Muscle of leg (tissue), 16 donors: ENCODE measurements at places on chromosomes 11 and 22. TPM values are rescaled to one million over a fixed set of nuclear protein-coding genes. Genes with fewer than 3 reads are reported as not detected.

DNA sequence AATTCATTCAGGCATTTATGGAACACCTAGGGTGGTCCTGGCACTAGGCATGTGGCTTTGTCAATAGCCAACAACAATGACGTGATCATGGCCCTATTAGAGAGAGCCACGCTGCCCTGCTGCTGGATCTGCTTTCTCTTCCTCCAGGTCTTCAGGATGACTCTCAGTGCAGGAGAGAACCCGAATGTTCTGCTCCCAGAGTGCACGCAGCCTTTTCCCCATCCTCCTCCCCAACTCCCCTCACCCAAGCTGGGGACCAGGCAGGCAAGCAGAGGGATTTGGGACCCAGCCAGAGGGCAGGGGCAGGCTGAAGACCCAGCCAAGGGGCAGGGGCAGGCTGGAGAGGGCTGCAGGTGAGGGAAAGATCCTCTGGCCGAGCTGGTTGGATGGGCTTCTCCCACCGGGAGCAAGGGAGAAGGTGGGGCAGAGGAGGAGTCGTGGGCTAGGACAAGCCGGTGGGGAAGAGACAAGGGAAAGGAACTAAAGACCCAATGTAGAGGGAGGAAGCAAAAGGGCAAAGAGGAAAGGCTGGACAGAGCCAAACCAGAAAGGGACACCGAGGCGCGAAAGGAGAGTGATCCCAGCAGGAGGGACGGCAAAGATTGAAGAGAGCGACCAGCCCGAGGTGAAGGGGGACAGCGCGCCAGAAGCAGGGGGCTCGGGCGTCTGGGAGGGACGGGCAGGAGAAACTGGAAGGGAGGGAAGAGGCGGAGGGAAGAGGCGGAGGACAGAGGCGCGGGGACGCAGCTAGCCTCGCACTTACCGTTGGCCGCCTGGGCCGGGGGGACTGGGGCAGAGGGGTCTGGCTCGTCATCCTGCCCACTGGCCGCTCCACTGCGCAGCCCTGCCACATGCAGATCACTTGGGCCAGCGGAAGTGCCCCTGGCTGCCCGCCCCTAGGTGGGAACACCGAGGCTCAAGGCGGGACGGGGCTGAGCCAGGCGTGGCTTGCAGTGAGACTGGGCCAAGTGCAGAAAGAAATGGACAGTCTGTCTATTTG is at the start of gene KCTD14:
Gene KCTD14, minus strand, starts transcription at position 880 of the 1,000 bp plus-strand sequence. Its CDS starts 27 bp downstream, at position 853.
- H3K36me3 ChIP-seq = no peaks in the 10 kb centered on the region
- DNase-seq = peak; percentile 35
- H3K4me1 ChIP-seq = peaks cover 3% of the 10 kb centered on the region
- H3K27me3 ChIP-seq = no peaks in the 10 kb centered on the region
- H3K27ac ChIP-seq = no peak within 1 kb of the TSS

DNA sequence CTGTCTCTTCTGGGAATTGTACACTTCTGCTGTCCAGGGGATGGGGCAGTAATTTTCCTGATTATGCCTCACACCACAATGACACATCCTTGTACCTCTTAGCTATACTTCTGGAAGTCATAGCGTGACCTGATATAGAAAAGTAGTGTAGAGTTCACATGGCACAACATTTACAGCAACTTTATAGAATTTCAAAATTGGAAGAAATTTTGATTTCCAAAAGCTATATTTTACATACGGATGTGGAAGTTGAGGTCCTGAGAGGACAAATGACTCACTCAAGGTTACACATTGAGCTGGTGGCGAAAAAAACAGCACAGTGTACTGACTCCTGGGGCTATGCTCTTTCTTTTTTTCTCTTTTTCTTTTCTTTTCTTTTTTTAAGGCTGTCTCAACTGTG is 6.3 kb upstream of the CYP2R1 start:
- no peak overlapping the region for H3K4me3 ChIP-seq
- no peaks in the 10 kb centered on the region for H3K27me3 ChIP-seq
- H3K36me3 ChIP-seq = no peaks in the 10 kb centered on the region
- H3K27ac ChIP-seq = no peak overlapping the region
- DNase-seq = no peak

DNA sequence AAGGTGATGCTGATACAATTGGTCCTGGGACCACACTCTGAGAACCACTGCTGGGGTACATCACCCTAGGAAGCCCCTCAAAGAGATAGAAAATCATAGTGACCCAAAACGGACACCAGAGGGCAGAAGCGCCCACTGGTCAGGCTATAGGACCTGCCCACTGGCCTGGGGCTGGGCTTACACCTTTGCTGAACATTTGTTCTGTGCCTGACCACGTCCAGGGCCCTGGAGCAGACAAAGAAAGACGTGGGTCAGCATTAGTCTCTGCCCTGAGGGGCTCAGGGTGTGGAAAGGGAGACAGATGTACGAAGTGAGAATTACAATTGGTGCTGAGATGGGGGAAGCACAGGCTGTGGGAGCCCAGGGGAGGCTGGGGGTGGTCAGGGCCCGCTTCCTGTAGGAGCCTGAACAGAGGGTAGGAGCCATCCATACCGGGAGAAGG is 14.4 kb upstream of the SERPINH1 start:
- H3K36me3 ChIP-seq = no peaks in the 10 kb centered on the region
- peaks cover 11% of the 10 kb centered on the region for H3K4me1 ChIP-seq
- H3K27me3 ChIP-seq = no peaks in the 10 kb centered on the region
- no peak overlapping the region for H3K4me3 ChIP-seq
- H3K27ac ChIP-seq = no peak overlapping the region
- peak; percentile 84 for DNase-seq

DNA sequence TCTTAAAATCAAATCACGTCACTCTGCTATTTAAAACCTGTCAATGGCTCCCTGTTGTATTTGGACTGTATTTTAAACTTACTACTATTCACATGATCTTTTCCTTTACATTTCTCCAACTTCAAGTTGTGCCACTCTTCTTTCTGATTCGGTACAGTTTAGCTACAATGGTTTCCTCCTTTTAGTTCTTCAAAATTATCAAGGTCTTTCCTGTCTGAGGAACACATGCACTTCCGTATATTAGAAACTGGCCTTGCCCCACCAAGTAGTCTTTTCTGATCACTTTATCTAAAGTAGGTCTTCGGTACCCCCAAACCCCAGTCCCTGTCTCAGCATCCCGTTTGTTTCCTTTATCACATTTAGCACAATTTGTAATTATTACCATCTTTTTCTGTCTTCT is 81.8 kb downstream of the MTMR3 start:
- no peaks in the 10 kb centered on the region for H3K27me3 ChIP-seq
- H3K27ac ChIP-seq = no peak overlapping the region
- no peaks in the 10 kb centered on the region for H3K4me1 ChIP-seq
- no peaks in the 10 kb centered on the region for H3K36me3 ChIP-seq
- no peak overlapping the region for H3K4me3 ChIP-seq
- no peak for DNase-seq

DNA sequence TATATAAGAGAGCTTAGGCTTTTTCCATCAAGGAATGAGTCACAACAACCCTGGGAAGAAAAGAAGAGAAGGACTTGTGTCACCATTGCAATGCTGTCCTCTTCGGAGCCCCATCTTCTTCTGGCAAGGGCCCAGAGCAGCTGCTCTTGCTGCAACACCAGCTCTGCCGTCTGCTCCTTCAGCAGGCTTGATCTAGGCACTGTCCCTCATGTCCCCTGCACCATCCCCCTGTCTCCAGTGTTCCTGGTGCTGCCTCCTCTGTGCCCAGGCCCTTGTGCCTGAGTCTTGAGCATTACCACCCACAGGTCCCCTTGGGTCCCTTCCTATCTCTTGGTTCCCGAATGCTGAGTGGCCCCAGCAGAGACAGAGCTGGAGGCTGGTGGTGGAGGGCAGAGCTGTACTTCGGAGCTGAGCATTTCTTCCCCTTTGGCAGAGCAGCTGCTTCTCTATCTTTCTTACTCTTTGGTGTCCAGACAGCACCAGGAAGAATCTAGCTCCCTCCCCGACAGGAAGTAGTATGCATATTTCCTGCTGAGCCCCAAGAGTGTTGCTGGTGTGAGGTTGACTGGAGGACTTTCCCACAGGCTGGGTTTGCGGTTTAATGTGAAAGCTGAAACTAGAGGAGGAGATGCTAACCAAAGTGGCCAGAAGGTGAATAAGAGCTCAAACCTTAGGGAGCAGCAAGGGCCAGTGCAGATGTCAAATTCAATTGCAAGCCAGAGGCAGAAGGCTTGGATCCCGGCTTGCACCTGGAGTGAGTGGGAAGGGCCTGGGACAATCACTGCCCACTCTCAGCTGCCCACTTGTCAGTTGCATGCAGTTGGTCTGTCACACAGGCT is 27.8 kb downstream of the WEE1 start:
- peak overlapping the region; percentile 88 for H3K27ac ChIP-seq
- H3K4me1 ChIP-seq = peaks cover 16% of the 10 kb centered on the region
- H3K4me3 ChIP-seq = peak overlapping the region; percentile 13
- peak; percentile 88 for DNase-seq
- H3K36me3 ChIP-seq = no peaks in the 10 kb centered on the region
- no peaks in the 10 kb centered on the region for H3K27me3 ChIP-seq

GRCh38 chr11:132314911-132315455 is 944.6 kb downstream of the NTM start:
- H3K4me1 ChIP-seq = no peaks in the 10 kb centered on the region
- no peak overlapping the region for H3K27ac ChIP-seq
- H3K36me3 ChIP-seq = no peaks in the 10 kb centered on the region
- DNase-seq = no peak

DNA sequence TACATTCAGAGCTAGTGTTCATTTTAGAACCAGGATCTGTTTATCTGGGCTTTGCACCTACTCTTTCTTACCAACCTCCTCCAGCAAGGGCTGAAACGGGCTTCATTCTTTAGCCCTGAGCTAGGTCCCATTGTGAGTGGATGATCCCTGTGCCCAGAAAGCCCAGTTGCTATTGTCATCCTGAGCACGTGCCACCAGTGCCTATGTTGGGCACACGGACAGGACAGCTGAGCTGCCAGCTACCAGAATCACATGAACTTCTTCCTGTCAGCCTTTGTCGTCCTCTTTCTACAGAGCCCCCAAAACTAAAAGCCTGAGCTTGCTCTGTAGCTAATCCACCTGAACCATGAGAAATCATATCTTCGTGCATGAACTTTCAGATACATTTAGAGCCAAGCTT is 74.4 kb upstream of the NTM start:
- no peaks in the 10 kb centered on the region for H3K4me1 ChIP-seq
- H3K36me3 ChIP-seq = no peaks in the 10 kb centered on the region
- H3K4me3 ChIP-seq = no peak overlapping the region
- H3K27ac ChIP-seq = no peak overlapping the region

LYVE1 gene
- 52.2 TPM for total RNA-seq

TTC28 gene
- total RNA-seq = 30.1 TPM

EFCAB6 gene
- total RNA-seq = 1.5 TPM

MAP6 gene
- 6.1 TPM for total RNA-seq

NLRP6 gene
- 0.04 TPM for total RNA-seq
